CD4-positive, alpha-beta T cell (primary cell): ENCODE measurements at places on chromosomes 3 and 15.
A peak's percentile ranks its signal among the peaks of the same experiment; 100 is the strongest.

GRCh38 chr3:71247221-71247957 lies 336.1 kb downstream of the FOXP1 start:
- H3K27ac ChIP-seq, result no peak overlapping the region
- no peak for DNase-seq
- H3K4me3 ChIP-seq, result no peak overlapping the region

GRCh38 chr15:45023659-45024225 lies 747 bp downstream of the SORD start:
- H3K27me3 ChIP-seq, result no peaks in the 10 kb centered on the region
- no peaks in the 10 kb centered on the region for H3K36me3 ChIP-seq
- no peak for DNase-seq
- peak overlapping the region; percentile 92 for H3K4me3 ChIP-seq

GRCh38 chr15:101370330-101371024 lies 75.4 kb upstream of the SNRPA1 start:
- no peak overlapping the region for H3K4me3 ChIP-seq
- H3K27ac ChIP-seq, result no peak overlapping the region
- peaks cover 2% of the 10 kb centered on the region for H3K27me3 ChIP-seq
- no peaks in the 10 kb centered on the region for H3K36me3 ChIP-seq

DNA sequence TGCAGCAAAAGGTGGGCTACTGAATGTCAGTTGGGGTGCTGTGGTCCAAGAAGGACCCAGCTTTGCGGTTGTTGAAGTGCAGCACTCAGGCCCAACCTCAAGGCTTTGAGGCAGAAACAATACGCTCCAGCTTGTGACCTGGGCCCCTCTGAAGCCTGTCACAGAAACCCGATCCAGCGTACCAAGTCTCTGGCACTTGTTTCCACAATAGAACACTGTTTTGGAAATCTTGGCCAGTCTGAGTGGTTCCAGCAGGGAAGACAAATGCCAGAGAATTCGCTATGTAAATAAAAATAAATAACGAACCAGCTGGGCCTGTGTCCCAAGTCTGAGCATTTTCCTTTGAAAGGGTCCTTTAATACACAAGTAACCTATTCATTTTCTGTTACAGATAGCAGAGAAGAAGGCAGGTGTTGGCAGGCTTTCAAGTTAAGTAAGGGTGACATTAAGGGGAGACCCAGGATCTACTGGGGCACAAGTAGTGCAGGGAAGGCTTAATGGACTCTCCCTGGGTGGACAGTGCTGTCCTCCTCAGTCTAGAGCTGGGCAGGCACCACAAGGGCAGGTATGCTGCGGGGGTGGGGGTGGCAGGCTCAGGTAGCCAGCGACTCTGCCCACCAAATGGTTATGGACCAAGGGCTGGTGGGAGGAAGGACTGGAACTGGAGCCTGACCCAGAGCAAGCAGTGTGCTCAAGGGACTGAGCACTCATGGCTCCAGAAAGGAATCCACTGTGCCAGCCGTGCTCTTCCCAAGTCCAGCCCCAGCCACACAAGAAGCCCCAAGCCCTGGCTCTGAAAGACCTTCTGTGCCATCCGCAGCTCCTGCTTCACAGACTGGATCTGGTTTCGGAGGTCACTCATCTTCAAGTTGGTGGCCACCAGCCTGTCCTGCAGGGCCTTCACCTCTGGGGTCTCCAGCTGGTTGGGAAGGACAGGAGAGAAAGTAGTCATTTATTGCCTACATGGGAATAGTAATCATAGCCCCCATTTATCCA lies 26.3 kb downstream of the CCDC13 start:
- H3K27me3 ChIP-seq, result no peaks in the 10 kb centered on the region
- no peaks in the 10 kb centered on the region for H3K36me3 ChIP-seq
- H3K27ac ChIP-seq, result no peak overlapping the region
- no peak overlapping the region for H3K4me3 ChIP-seq

DNA sequence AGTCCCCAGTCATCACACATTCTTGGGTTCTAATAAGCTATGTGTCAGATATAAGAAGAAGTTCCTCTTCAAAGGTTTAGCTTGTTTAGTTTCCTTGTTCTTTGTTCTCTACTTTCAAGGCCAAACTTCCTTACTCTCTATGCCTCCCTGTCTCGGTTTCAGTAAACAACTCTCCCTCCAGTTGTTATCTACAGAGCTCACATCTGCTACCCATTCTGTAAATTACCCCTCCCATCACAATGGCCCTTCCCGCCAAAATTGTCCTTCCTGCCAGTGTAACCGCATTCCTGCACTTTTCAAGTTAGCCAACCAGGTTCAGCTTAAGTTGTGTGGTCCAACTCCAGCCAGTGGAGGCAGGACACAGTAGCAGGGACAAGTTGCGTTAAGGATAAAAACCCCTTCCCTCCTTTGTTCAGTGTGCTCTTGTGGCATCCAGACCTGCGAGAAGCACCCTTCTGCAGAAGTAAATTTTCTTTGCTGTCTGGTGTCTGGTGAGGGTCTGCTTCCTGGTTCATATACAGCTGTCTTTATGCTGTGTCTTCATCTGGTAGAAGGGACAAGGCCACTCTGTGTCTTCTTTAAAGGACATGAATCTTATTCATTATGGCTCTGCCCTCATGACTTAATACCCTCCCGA lies 342.1 kb upstream of the GRM7 start:
- no peak overlapping the region for H3K27ac ChIP-seq
- H3K4me1 ChIP-seq, result no peaks in the 10 kb centered on the region
- no peaks in the 10 kb centered on the region for H3K27me3 ChIP-seq
- H3K36me3 ChIP-seq, result no peaks in the 10 kb centered on the region

- H3K27me3 ChIP-seq, result no peaks in the 10 kb centered on the region
- no peak overlapping the region for H3K4me3 ChIP-seq
- no peaks in the 10 kb centered on the region for H3K4me1 ChIP-seq
- DNase-seq, result no peak
- H3K27ac ChIP-seq, result no peak overlapping the region
Observed at GRCh38 chr3:168036619-168037018, 59.1 kb downstream of the GOLIM4 start.

DNA sequence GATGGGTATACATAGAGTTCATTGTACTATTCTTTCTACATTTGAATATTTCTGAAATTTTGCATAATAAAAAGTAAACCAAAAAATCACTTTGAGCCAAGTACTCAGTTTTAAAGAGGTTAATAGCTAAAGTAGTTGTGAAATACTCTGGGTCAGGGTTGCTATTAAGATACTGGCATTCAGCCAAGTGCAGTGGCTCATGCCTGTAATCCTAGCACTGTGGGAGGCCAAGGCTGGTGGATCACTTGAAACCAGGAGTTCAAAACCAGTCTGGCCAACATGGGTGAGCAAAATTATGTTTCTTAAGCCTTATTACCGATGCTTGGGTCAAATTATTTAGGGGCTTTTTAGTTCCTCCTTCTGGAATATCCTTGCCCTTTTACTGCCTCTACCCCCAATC lies 122.0 kb upstream of the MELTF start:
- no peak for DNase-seq
- H3K4me3 ChIP-seq, result no peak overlapping the region
- H3K27ac ChIP-seq, result no peak overlapping the region
- no peaks in the 10 kb centered on the region for H3K27me3 ChIP-seq
- H3K36me3 ChIP-seq, result peaks cover 8% of the 10 kb centered on the region
- no peaks in the 10 kb centered on the region for H3K4me1 ChIP-seq

GRCh38 chr3:116444115-116444747 lies 1.1 kb downstream of the LSAMP start:
- no peaks in the 10 kb centered on the region for H3K36me3 ChIP-seq
- no peak overlapping the region for H3K27ac ChIP-seq
- DNase-seq, result no peak
- H3K4me1 ChIP-seq, result no peaks in the 10 kb centered on the region
- no peak overlapping the region for H3K4me3 ChIP-seq

- H3K4me3 ChIP-seq, result no peak overlapping the region
- no peaks in the 10 kb centered on the region for H3K36me3 ChIP-seq
- H3K27me3 ChIP-seq, result no peaks in the 10 kb centered on the region
- no peak overlapping the region for H3K27ac ChIP-seq
- H3K4me1 ChIP-seq, result no peaks in the 10 kb centered on the region
- DNase-seq, result no peak
Observed at GRCh38 chr3:143216709-143217182, 97.2 kb downstream of the CHST2 start.

GRCh38 chr15:95830281-95830680 lies 500.2 kb upstream of the NR2F2 start:
- no peaks in the 10 kb centered on the region for H3K36me3 ChIP-seq
- no peak overlapping the region for H3K4me3 ChIP-seq
- DNase-seq, result no peak
- H3K27ac ChIP-seq, result no peak overlapping the region

DNA sequence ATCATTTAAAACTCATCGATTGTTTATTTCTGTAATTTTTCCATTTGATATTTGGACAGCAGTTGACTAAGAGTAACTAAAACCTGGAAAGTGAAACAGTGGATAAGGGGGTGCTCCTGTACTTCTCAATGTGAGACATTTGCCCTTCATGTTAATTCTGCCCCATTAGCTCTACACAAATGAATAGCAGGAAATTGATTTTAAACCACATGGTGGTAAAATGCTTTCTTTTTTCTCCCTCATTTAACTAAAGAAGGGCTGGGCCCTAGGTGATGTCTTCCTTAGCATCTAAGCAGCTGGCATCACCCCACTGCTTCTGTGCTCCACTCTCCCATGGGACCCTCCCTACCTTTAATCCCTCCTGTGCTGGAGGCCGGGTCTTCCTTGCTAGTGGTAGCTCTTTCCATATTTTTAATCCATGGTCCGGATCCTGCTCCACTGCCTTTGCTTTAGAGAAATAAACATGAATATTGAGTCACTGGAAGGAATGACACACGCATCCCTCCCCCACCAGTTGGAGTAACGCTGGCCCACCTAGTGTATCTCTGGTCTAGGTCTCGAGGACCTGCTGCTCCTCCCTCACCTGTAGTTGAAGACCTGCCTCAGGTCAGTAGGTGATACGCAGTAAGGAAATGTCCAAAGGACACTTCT lies 30.2 kb upstream of the LAMP3 start:
- H3K27me3 ChIP-seq, result no peaks in the 10 kb centered on the region
- no peaks in the 10 kb centered on the region for H3K4me1 ChIP-seq
- no peaks in the 10 kb centered on the region for H3K36me3 ChIP-seq

DNA sequence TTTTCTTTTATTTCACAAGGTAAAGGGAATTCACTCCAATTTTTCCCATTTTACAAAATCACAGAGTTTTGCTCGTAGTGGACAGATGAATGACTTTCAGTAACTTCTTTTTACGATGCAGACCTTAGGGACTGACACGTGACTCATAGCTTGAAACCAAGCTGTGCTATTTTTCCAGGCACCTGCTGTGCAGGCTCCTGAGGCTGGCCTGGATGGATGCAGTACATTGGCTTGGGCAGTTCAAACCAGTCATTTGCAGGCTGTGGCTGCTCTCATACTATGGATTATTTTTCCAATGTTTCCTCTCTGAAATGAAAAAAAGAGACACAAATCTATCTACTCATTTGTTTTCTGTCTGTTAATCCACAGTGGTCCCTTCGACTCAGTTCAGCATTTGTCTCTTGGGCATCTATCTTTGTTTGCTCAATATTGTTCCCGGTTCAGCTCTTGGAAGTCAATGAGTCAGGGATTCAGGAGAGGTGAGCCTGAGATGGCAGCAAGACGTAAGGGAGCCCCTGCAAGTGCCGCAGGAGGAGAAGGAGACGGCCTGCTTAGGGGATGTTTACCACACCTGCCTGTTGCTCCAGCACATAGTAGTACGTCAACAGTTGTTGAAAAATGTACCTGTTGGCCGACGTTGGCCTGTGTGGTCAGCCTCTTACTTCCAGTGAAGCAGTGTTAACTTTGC lies 92.8 kb downstream of the SV2B start:
- no peak overlapping the region for H3K27ac ChIP-seq
- no peak for DNase-seq
- peaks cover 33% of the 10 kb centered on the region for H3K27me3 ChIP-seq
- no peak overlapping the region for H3K4me3 ChIP-seq
- H3K36me3 ChIP-seq, result no peaks in the 10 kb centered on the region
